NCI-H82 (cell line): ENCODE measurements at places on chromosomes 7 and 10.

DNA sequence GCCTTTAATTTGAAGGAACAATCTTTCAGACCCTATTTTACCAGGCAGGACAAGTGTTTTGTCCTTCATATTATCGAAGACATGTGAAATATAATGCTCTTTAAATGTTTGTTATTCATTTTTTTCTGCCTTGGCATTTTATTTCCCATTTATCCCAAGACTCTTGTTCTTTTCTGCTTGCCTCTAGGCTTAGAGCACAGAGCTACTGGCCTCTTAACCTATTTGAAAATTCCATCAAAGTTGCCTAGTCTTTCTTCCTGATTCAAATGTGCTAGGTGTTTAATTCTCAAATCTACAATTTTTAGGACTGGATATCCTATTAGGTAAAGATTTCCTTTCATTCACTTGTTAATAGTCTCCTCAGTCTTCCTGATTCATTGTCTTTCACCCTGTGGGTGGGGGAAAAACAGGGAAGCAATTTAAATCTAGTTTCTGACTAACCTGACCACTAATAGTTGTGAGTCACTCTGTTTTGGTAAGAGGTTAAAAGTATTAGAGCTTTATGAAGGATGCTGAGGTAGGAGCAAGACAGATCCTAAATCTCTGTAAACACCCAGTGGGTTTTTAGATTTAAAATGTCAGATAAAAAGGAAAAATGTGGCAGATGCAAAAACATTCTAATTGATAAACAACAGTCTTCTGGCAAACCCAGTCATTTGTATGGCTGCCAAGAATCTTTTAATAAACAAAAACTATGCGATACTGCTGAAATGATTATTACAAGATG lies 1.5 kb downstream of the LIPK start:
- no peak for DNase-seq

GRCh38 chr10:102610441-102610887 lies 33.8 kb upstream of the TRIM8 start:
- no peak for DNase-seq

GRCh38 chr10:33249659-33250345 lies 84.7 kb downstream of the NRP1 start:
- no peak for DNase-seq

DNA sequence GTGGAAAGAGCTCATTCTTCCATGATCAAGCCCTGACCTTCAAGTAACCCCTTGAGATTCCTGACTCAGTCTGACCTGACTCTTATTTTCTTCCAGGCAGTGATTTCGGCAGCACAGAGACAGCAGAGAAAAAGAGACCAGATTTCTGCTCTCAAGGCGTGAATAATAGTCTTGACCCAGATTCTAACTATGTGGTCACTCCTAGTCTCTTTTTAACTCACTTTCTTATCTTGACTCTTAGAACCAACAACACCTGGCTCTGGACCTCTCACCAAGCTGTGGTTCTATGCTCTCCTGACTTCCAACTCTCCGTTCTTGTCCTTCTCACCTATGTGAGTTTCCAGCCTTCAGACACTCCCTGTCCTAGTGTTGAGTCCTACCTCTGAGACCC lies 36.9 kb upstream of the KDM7A start:
- no peak for DNase-seq

GRCh38 chr10:75234683-75235374 lies 928 bp downstream of the COMTD1 start:
- DNase-seq: peak; percentile 63

DNA sequence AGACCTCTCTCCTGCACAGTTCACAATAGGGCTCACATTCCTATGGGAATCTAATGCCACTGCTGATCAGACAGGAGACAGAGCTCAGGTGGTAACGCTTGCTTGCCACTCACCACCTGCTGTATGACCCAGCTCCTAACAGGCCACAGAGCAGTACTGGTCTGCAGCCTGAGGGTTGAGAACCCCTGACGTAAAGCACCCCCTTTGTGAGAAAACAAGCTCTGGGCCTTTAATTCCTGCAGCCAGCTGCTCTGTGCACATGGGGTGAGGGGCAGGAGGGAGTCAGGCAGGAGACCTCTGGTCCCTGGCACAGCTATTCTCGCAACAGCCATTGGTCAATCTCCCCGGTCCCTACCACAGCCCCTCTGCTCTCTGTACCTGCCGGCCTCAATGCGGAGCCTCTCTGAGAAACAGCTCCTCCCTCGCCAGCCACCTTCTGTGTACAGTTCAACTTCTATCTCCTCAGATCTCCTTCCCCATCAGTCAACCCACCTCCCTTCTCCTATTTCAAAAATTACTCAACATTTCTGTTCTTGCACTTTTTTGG lies 102.0 kb downstream of the LANCL2 start:
- DNase-seq: no peak

GRCh38 chr10:120077707-120078492 lies 185.4 kb downstream of the SEC23IP start:
- no peak for DNase-seq

DNA sequence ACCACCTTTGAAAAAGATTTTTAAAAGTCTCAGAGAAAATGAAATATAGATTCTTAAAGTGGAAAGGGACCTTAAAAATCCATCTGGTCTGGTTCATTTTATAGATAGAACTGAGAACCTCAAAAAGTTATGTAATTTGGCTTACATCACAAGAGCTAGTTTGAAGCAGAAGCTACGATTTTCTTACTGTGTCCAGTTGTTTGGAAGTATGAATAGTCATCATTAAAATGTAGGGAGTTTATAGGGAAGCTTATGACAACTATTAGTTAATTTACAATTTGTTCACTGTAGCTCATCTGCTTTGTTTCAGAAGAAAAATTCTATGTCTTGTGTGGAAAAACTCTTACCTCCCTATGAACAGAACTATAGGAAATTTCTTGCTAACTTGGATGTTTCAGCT lies 26.9 kb downstream of the ZEB1 start:
- no peak for DNase-seq

- DNase-seq: no peak
Measured at GRCh38 chr10:56632537-56632936, 271.5 kb upstream of the ZWINT start.

DNA sequence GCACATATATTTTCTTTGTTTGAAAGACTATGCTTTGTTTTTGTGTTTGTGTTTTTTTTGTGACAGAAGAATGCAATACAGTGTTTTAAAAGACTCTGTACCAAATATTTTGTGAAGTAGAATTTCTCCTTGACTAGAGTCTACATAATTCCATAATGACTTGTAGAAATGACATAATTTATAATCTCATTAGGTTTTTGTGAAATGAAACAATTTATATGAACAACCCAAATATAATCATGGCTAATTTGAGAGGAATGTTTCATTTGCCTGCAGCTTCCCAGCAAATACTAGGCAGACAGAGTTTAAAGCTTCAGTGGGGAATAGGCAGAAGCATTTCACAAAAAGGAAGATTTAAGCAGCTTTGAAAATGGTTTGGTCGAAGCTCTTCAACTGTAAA lies 215.6 kb upstream of the LRRN3 start:
- DNase-seq: no peak

DNA sequence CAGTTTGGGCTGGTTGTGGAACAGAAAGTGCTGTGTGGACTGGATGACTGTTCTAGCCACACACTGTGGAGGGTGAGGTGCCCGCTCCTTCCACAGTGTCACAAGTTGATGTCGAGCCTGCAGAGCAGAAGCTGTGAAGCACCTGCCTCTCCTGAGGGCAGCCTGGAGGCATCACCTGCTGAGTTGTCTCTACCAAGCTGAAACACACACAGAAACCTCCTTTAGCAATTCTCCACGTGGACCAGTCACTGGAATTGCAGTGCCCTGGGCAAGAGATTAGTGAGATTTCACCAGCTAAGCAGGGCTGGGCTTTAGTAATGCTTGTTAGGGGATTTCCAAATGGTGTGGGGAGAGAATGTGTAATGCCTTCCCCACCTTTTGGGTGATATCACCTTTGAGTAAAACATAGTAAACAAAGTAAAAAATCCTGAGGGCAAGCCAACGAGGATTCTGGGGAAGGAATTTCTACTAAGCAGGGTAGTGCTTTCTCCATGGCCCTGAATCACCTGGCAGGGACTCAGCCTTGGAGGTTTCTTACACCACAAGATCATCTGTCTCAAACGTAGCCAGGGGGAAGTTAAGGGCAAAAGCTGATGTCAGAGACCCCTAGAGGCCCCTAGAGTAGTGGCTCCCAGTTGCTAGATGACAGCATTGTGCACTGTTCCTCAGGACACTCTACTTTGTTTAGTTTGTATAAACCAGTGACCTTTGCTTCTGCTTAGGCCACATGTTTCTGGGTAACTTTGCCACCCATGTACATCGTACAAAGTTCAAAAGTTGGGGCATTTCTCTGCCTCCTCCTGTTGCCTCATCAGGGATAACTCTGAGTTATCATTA lies 233.1 kb upstream of the IGFBP3 start:
- DNase-seq: peak; percentile 11

GRCh38 chr7:41825927-41826480 lies 123.1 kb upstream of the INHBA start:
- DNase-seq: no peak

GRCh38 chr7:45576249-45576929 lies 2.2 kb downstream of the ADCY1 start:
- peak; percentile 88 for DNase-seq

- peak; percentile 43 for DNase-seq
Measured at GRCh38 chr10:121983852-121984251, 5.1 kb upstream of the TACC2 start.

DNA sequence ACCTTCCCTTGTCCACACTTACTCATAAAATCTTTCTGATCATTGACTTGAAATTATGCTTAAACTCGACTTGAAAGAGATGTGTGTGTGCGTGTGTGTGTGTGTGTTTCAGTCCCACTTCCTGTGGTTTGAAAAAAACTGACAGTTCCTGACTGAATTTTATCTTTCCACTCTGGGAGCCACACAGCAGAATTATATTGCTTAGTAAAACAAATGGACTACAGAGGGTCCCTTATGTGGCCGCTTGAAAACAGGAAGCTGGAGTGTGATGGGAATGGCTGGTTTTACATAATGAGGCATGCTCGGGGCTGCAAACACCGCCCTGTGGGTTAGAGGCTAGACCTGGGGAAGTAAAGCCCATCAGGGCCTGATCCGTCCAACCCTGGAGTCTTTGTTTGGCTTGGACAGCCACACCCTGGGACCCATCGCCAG lies 54.8 kb downstream of the LYZL1 start:
- DNase-seq: no peak

DNA sequence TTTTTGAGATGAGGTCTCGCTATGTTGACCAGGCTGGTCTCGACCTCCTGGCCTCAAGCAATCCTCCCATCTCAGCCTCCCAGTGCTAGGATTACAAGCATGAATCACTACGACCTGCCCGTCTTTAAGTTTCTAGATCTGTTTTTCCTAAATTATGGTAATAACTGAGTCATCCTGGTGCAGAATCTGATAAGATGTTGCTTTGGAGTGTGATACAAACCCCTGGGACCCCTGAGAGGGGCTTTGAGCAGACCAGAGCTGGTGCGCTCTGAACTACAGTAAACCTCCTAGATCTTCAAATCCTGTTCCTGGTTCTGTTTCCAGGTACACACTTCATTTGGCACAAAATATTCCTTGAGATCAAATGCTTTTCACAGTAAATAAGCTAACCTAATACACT lies 34.2 kb downstream of the RPP38 start:
- DNase-seq: no peak

DNA sequence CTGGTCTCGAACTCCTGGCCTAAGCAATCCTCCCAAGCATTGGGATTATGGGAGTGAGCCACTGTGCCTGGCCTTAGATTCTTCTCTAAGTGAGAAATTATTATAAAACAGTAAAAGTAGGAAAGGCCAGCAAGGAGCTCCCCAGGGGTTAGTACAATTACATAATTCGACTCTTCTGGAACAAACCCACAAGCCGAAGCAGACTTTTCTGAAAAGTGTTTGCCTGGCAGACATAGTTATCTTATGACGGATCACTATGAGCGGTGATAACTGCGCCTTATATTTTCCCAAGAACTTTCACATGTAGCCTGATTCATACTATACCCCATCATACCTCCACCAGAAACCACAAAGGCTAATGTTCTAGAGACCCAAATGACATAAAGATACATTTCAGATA lies 30.2 kb upstream of the SH3PXD2A start:
- no peak for DNase-seq

DNA sequence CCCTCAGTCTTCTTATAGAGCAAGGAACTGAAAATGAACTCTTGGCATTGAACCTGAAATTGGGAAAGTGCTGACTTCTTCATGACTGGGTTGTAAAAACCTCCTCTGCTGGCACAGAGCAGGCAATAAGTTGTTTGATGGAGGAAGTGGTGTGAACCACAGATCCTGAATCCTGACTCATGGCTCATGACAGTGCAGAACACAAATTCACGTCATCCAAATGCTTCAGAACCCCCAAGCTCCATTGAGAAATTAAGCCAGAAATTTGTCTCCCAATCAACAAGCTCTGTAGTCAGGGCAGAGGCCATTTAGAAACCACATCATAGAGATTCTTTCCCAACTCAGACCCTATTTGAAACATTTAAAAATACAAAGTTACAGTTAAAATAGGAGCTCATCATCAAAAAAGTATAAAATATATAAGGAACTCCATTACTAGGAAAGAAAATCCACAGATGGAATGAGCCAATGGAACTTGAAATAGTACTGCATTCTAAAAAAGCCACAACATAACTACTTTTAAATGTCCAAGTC lies 10.3 kb upstream of the STK17A start:
- DNase-seq: no peak

- DNase-seq: no peak
Measured at GRCh38 chr7:22082553-22082885, 136.8 kb upstream of the CDCA7L start.

- DNase-seq: no peak
Measured at GRCh38 chr7:123499211-123499970, 35.0 kb downstream of the IQUB start.

DNA sequence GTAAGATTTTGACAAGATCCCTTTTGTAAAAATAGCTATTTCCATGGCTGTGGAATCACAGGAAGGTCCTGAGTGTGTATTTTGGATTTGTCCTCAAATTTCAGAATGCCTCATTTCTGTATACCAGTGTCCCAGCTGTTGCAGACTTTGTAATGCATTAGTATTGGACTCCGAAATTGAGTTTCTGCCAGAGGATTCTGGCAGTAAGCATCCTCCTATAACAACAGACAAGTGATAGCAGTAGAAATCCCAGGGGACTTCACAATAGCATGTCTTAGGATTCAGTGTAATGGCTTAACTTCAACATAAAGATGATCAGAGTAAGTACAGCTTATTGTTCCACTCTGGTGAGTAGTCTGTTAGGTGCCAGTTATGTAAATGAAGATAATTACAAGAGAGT lies 104.6 kb downstream of the FOXP2 start:
- DNase-seq: peak; percentile 83

DNA sequence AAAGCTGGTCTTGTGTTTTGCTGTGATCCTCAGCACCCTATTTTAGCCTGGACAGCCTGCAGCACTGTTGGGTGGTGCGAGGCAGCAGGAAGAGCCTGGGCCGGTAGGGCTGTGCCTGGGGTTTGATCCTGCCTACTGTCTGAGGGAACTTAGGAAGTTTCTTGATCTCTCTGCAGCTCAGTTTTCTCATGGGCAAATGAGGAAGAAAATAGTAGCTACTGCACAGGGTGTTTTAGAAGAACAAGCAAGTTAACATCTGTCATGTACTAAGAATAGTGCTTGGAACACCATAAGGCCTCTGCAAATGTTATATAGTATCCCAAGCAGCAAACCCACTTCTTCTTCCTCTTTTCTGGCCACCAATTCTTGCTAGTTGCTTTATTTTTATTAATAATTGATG lies 12.0 kb upstream of the AGR2 start:
- DNase-seq: no peak
